ENCODE measurements at places on chromosomes 13 and 19. TPM values are rescaled to one million over a fixed set of nuclear protein-coding genes. Genes with fewer than 3 reads are reported as not detected.

Gene ZNF486
- 2.4 TPM for polyA plus RNA-seq

Gene UHRF1
- polyA plus RNA-seq: 0.18 TPM

Gene UBE2L5
- polyA plus RNA-seq: not detected

Gene KLK3
- not detected for polyA plus RNA-seq

Gene IL17D
- 2.3 TPM for polyA plus RNA-seq

Gene GRIN2D
- polyA plus RNA-seq: 0.18 TPM

DNA sequence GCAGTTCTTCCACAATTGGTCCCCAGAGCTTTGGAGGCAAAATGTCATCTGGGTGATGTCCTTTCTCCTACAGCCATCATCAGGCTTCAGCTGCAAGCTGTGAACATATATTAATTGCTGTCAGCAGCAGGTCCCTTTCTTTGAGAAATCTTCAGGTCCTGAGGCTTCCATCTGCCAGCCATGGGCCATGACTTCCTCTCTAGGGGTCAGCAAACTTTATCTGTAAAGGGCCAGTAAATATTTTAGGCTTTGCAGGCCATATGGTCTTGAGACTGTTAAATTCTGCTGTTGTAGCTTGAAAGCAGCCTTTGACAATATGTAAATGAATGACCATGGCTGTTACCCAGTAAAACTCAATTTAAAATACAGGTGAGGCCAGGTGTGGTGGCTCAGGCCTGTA lies 27.1 kb downstream of the SERP2 start:
- DNase-seq: no peak

DNA sequence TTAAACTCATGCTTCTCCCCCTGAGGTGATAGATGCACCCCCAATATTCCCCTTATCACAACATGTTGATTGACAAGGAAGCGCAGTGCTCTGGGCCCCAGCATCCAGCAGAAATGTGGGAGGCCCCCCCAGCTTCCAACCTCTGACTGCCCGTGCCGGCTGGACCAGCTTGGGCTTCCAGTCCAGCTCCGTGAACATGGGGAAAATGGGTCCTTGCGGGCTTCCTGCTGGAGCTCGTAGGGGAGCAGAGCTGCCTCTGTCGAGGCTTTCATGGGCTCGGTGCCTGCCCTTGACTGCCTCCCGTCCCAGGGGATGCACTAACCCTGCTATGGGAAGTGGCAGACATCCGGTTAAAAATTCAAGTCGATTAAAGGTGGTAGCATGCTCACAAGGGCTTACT lies 188.9 kb downstream of the COL4A1 start:
- no peak for DNase-seq

DNA sequence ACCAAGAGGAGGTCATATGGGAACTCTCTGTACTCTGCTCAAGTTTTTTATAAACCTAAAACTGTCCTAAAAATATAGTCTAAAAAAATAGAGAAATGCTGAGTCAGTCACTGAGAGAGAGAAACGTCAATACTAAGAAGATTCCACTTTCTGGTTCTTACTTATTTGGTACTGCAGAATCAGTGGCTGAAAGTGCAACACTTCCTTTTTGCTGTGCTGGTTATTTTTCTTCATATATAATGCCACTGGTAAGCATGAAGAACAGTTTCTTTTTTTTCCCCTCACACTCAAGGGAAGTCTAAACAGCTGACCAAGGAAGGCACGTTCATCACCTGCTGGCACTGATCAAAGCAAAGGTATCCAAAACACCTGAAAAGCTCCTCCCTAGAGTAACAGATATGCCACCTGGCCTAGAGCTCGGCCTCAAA lies 44.3 kb upstream of the N4BP2L1 start:
- no peak for DNase-seq

DNA sequence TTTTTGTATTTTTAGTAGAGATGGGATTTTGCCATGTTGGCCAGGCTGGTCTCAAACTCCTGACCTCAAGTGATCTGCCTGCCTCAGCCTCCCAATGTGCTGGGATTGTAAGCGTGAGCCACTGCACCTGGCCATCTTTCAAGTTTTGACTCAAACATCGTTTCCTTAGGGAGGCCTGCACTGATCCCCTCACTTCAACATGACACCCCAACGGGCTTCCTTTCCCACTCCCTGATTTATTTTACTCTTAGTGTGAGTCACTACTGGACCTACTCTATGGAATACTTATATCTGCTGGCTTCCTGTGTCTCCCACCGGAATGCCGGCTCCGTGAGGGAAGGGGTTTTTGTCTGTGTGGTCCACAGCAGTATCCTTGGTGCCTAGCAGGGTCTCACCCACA lies 4.5 kb upstream of the ADAMTS10 start:
- no peak for DNase-seq

- peak; percentile 56 for DNase-seq
Observed at GRCh38 chr19:29708554-29709439, 6.3 kb downstream of the C19orf12 start.

DNA sequence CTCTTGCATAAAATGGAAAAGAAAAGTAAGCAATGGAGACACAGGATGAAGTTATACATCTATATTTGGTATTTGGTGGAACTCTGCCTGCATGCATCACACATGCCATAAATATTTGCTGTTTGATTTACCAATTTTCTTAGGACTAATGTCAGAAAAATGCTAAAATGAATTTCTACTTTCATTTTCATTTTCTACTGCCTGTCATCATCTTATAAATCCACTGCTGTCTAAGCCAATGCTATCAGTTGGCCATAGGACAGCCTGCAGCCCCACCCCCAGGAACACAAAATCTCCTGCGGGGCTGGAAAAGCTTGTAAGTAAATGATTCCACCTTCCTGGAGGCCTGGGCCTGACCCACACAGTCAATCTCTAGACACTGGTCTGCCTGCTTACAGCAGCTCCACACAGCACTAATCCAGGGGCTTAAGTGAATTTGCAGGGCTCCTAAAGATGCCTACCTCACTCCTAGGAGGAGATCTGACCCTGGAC lies 122.0 kb downstream of the ENOX1 start:
- peak; percentile 63 for DNase-seq

DNA sequence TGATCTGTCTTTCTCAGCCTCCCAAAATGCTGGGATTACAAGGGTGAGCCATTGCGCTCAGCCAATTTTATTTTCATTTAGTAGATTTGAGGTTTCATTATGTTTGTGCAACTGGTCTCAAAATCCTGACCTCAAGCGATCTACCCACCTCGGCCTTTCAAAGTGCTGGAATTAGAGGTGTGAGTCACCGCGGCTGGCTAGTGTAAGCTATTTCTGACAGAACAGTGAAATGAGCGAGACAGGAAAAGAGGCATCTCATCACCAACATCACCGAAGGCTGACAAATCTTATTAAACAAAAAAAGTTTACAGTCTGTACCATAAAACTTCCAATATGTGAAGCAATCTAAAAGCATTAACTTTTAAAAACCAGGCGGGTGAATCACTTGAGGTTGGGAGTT lies 12.2 kb upstream of the ZNF888 start:
- DNase-seq: no peak

DNA sequence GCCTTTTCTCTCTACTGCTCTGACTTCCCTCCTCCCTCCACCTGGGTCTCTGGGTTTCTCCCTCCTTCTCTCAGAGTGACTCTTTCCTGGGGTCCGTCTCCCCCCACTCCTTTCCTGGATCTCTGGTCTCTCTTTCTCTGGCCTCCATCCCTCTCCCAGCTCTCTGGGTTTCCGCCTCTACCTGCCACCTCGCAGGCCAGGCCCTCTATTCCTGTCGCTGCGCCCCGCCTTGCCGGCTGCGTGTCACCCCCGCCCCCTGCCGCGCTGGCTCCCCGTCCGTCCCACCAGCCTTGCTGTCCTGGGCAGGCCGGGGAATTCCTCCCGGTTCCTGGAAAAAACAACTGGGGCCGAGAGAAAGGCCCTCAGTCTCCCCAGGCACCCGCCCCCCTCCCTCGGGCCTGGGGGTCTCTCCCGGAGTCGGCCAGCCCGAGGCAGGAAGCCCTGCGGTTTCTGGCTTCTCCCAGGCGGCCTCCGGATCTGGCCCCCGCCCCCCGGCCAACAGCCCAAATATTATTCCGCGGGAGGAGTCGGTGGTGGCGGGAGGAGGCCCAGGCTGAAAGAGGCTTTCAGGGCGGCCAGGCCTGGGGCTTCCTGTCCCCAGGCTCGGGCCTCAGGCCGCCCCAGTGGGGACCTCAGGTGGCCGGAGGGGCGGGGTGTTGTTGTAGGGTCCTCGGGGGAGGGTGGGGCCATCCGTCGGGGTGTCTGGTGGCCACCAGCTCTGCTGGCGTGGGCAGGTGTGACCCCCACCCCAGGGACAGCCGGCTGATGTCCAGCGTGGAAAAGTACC lies 9.3 kb downstream of the IRF2BP1 start:
- peak; percentile 50 for DNase-seq

DNA sequence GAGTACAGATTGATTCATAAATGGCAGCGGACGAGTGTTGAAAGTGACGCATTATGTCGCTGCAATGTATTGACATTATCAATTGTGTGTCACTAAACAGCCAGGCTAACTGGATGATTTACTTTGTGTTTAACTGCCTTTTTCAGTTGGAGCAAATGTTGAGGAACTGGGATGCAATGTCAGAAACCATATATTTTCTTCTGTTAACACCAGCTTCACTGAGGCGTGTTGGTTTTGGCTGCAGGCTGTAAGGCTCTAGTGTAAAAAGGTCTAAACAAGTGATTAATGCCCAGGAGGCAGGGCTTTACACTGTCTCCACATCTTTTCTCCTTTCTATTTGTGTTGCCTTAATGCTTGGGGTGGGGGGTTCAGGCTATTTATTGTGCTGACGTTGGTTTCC lies 80.1 kb downstream of the GGACT start:
- no peak for DNase-seq

DNA sequence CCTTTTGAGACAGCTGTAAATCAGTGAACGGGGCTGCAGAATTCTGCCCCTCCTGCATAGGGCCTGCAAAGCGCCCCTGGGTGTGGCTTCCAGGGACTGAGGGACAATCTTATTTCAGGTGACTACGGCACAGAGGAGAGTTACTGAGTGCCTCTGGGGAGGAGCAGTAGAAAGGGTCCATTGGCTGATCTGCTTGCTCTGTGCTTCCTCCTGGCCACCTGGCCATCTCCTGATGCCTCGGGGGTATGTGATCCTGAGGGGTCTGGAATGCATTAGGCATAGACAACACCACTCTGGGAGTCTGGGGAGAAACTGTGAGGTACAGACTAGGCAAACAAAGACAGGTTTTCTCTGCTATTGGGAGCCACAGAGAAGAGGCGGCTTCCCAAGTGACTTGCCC lies 2.8 kb downstream of the KCTD15 start:
- DNase-seq: no peak

- DNase-seq: no peak
Observed at GRCh38 chr19:35360880-35361420, 2.7 kb downstream of the FFAR3 start.

GRCh38 chr19:17775991-17776803 lies 18.7 kb upstream of the B3GNT3 start:
- no peak for DNase-seq
